ENCODE measurements at places on chromosomes 2 and 18. TPM values are rescaled to one million over a fixed set of nuclear protein-coding genes. Genes with fewer than 3 reads are reported as not detected.

DNA sequence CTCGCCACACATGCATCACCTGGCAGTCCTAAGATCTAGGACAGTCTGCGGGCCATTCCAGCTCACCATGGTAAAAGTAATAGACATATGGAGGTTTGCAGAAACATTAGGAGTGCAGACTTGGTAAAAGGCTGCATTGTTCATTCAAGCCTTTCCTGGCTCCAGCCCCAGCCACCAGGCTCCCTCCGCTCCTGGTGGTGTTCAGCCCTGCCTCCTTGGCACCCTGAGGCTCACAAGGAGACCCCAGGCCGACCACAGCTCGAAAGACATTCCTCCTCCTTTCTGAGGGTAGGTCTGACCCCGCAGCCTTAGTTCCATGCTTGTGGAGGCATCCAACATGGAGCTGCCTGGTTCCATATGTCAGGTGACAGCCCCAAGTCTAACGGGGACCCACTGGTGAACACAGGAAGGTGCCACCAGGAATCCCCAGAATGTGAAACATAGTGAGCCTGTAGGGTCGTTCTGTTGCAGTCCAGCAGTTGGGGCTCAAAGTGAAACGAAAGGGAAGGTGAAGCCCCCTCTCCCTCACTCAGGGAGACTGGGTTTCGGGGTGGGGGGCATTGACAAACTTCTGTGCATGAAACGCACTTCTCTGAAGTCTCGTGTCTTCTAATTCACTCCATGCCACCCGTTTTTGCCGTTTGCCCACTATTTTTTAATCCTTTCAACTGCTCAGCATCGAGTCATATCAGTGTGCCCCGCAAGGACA is 5.0 kb upstream of the SP100 start:
- DNase-seq: no peak

DNA sequence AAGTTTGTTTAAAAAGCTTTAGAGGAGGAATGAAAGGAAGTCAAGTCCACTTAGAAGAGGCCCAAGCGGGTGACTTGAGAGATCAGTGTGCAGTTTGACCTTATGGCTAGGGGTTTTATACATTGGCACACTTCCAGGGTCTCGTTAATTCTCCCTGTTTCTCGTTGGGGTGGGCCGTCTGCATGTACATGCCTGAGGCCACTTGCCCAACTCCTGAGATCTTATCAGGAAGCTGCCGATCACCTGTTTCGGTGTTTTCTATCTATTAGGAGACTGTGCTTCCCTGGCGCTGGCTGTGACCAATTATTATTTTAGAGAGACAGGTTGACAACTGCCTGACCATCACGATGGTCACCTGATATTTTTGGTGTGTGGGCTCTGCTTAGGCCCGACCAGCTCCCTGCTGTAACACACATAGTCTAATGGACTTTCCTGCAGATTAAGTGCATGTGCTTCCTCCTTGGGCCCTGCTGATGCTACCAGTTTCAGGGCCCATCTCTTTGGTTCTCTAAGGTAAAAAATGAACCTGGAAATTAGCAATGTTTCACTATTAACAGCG is 31.0 kb upstream of the MSH6 start:
- DNase-seq: no peak

Gene PIEZO2
- total RNA-seq: 1.1 TPM

Gene GALNT14
- total RNA-seq: 47.3 TPM

Gene GKN2
- not detected for total RNA-seq

GRCh38 chr2:59484673-59485072 is 1068.8 kb downstream of the BCL11A start:
- DNase-seq: no peak

DNA sequence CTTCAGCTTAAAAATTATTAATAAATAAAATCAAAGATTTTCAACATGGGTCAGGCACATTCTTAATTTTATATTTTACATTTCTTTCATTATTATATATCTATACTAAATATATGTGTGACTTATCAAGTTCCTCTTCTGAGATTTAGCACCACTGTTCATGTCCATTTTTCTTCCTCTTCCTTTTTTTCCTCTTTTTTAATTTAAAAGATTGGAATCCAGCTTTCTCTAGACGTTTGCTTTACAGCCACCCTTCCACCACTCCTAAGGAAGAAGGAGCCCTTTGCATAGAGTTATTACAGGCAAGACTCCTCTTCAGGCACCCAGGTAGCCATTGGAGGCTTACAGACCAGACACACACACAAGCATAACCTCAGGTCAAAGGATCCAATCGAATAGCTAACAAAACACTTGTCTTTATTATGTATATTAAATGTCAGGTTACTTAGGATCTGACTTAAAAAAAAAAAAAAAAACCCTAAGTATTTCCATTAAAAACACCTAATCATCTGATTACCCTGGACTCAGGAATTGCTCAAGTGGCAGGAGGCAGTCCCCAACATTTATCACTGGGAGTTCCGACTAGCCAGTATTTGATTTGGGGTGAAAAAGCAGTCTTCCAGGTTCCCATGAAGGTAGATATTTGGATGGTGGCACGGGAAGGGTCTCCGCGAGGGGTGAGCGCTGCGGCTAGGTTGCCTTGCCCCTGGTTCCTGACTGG is 2.4 kb upstream of the ZEB2 start:
- DNase-seq: no peak

All from kidney epithelial cell (primary cell).